ENCODE measurements at places on chromosomes 1 and 21.

DNA sequence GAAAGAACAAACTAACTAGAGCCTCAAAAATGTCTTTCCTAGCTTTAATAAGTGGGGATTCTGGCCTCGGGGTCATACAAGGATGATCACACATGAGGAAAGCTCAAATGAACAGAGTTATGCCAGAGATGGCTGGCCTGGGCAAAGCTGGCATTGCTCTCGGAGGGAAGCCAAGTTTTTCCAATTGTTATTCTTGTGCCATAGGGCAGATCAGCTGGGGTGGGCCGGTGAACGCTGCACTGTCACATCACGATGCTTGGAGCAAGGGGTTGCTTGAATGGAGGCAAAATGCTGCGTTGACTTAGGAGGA, 75.9 kb upstream of the LYST start:
- no peak for DNase-seq

DNA sequence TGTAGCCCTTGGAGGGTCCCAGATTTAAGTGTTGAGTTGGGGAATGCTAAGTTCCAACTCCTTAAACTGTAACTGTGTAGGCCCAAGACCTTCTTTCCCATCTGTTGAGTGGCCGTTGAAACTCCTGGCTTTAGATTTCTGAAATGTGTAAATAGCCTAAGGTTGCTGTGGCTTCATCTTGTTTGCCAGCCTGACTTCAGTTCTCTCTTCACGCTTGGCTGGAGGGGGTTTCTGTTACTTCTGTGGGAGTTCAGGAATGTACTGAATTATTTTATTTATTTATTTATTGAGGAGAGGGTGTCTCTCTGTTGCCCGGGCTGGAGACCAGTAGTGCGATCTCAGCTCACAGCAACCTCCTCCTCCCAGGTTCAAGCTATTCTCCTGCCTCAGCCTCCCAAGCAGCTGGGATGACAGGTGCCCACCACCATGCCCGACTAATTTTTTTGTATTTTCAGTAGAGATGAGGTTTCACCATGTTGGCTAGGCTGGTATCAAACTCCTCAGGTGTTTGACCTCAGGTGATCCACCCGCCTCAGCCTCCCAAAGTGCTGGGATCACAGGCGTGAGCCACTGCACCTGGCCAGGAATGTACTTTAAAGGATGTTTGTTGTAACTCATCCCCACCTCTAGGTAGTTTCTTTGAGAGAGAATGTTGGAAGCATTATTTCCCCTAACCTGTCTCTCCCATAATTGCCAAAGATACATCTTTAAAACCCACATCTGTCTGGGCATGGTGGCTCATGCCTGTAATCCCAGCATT, 5.9 kb downstream of the TTC39A start:
- no peak for DNase-seq

GRCh38 chr21:41713495-41714281, 53.2 kb downstream of the RIPK4 start:
- no peak for DNase-seq

- DNase-seq, result no peak
Observed at GRCh38 chr21:22710721-22711120, 1712.5 kb downstream of the NCAM2 start.

GRCh38 chr1:195664628-195665027, 943.6 kb downstream of the KCNT2 start:
- DNase-seq, result no peak

GRCh38 chr1:72763481-72763880, 481.1 kb upstream of the NEGR1 start:
- no peak for DNase-seq

All from T-helper 2 cell treated with Interferon-gamma antibody and Interleukin-4, amounts not matched to agents 5 μg/mL and 100 μg/mL, for 36 hours (primary cell).